HCT116 (cell line): ENCODE measurements at places on chromosomes 1 and 21. TPM values are rescaled to one million over a fixed set of nuclear protein-coding genes. Genes with fewer than 3 reads are reported as not detected.

DNA sequence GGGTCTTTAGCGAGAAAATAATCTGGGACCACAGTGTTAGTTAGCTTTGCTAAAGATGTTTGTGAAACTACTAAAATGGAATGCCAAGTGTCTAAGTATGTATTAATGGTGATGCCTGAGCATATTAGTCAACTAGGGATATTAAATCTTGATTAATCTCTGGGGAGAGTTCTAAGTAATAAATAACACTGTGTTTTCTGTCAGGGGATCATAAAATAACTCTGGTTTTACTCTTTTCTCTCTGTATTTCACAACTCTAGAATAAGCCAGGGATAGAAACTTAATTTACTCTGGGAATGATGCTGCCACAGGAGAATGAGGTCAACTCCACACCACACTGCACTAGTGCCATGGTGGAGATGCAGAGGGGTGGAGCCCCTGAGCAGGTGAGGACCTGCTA, 399.2 kb downstream of the PTBP2 start:
- no peak overlapping the region for H3K27ac ChIP-seq
- DNase-seq, result no peak
- no peaks in the 10 kb centered on the region for H3K4me1 ChIP-seq
- no peak overlapping the region for H3K4me3 ChIP-seq

DNA sequence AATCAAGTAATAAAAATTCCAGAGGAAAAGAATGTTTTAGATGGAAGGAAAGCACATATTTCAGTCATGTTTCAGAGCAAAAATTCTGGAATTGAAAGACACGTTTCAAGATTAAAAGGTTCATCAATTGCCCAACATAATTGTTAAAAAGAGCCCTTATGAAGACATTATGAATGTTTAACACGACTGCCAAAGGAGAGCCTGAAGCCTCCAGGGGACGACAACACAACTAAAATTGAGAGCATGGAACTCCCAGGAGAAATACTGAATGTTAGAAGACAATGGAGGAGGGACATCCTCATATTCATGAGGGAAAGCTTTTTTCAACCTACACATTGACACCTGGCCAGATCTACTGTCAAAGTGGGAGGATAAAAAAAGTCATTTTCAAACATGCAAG, 16.0 kb downstream of the OR2T11 start:
- no peak overlapping the region for H3K27ac ChIP-seq
- peak; percentile 21 for DNase-seq
- no peaks in the 10 kb centered on the region for H3K36me3 ChIP-seq

GRCh38 chr21:35606146-35606545, 454.2 kb downstream of the SETD4 start:
- H3K36me3 ChIP-seq, result no peaks in the 10 kb centered on the region
- no peaks in the 10 kb centered on the region for H3K4me1 ChIP-seq
- no peak overlapping the region for H3K4me3 ChIP-seq
- no peak overlapping the region for H3K27ac ChIP-seq
- no peaks in the 10 kb centered on the region for H3K27me3 ChIP-seq

GRCh38 chr1:154978360-154978759, 3.9 kb downstream of the CKS1B start:
- no peak overlapping the region for H3K27ac ChIP-seq
- H3K27me3 ChIP-seq, result no peaks in the 10 kb centered on the region
- peaks cover 13% of the 10 kb centered on the region; the same call in 1 of the 2 replicates for H3K4me1 ChIP-seq
- no peak for DNase-seq
- H3K36me3 ChIP-seq, result peaks cover 27% of the 10 kb centered on the region

The CFHR2 gene
- not detected for total RNA-seq

The UBIAD1 gene
- 17.2 TPM for total RNA-seq

The CCDC181 gene
- not detected for total RNA-seq
